Body of pancreas (tissue), 4 donors: ENCODE measurements at places on chromosomes 5 and 9. TPM values are rescaled to one million over a fixed set of nuclear protein-coding genes. Genes with fewer than 3 reads are reported as not detected.

- DNase-seq: no peak
Measured at GRCh38 chr5:28954074-28954473, 1915.7 kb upstream of the CDH9 start.

- no peak for DNase-seq
Measured at GRCh38 chr9:136886610-136887597, 588 bp downstream of the TRAF2 start.

GRCh38 chr9:124688238-124688904 is 82.7 kb downstream of the NR6A1 start:
- no peak for DNase-seq

GRCh38 chr5:124707520-124707919 is 38.9 kb downstream of the ZNF608 start:
- no peak for DNase-seq

- no peak for DNase-seq
Measured at GRCh38 chr5:127492854-127493738, 24.3 kb upstream of the PRRC1 start.

DNA sequence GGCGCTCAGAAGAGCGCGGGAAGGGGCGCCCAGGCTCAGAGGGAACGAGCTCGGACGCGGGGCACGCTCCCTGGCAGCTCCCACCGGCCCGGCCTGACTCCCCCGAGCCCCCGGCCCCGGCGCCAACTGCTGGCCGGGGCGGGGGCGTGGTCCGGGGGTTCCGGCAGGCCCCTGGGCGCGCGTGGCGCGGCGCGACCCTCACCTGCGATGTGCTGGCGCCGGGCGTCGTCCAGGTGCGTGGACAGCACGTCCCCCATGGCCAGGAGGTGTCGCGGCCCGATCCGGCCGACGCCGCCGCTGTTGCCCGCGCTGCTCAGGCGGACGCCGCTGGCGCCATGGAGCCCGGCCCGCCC is 43.5 kb upstream of the STXBP1 start:
- DNase-seq: no peak

DNA sequence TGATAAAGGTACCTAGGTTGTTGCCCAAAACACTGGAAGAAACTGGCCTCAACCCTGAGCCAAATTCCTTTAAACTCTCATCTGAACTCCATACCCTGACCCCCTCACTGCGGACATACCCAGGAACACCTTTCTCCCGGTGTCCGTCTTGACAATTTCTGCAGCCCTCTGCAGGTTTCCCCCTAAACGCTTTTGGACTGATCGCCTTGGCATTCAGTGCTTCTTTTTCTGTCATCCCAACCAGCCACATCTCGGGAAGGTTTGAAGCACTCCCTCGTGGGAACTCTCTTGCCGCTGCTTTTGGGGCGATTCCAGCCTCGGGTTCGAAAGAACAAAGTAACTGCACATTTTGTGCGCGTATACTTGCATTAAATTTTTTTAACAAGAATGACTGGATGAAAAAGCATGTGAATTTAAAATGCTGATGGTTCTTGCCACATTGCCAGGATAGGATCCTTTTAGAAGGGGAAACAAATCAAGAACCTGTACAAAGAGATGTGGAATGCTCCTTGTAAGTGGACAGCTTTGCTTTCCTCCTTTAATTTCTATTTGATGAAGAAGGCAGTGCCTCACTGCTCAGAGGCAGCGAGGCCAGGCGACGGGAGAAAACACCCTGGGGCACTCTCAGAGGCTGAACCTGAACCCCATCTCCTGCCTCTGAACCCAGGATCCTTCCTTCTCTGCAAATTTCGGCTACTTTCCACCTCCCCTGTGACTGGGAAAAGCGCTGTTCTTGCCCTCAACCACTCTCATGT is 615 bp downstream of the PSMD5 start:
- DNase-seq: no peak

GRCh38 chr9:114560956-114561355 is 26.6 kb upstream of the ATP6V1G1 start:
- no peak for DNase-seq

- DNase-seq: no peak
Measured at GRCh38 chr5:66863243-66864170, 267.3 kb downstream of the MAST4 start.

DNA sequence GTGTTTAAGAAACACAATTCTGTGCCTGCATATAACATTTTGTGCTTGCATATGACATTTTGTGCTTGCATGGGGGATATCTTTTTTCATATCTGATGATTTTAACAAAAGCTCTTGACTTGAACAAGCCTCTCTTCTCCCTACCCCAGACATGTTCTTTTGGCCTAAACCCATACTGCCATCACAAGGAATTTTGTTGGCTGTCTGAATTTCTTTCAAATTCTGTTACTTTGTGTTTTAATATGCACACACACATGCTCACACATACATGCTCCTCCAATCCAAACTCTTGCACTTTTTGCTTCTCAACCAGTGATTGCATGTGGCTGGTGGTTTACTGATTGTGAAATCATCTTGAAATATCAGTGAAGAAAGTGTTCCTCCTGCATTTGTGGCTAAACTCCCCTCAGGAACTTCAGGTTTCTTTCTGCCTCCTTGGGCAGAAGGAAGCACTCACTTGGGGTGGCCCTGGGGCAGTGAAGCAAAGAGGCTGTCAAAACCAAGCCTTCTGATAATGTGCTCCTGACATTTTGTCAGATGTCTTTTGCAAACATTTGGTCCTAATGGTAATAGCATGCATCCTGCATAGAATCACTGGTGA is 377.2 kb upstream of the KLF4 start:
- no peak for DNase-seq

DNA sequence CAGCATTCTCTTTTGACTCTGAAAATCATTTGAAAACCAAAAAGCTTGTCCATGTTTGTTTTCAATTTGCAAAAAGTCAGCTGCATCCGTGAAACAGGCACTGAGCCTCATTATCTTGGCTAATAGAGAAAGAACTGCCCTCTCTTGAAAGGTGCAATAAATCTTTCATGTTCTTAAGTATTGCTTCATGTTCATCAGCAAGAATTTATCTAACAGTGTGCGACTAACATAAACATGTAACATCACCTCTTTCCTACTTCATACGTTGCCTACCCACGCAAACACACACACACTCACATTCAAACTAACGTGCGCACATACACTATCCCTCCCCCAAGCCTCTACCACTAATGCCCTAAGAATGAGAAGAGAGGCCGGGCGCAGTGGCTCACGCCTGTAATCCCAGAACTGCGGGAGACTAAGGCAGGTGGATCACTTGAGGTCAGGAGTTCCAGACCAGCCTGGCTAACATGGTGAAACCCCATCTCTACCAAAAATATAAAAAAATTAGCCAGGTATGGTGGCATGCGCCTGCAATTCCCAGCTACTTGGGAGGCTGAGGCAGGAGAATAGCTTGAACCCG is 629.7 kb upstream of the ZNF608 start:
- no peak for DNase-seq

GRCh38 chr5:162990856-162991497 is 446.4 kb upstream of the CCNG1 start:
- no peak for DNase-seq

- DNase-seq: no peak
Measured at GRCh38 chr5:36422952-36423351, 121.2 kb upstream of the RANBP3L start.

DNA sequence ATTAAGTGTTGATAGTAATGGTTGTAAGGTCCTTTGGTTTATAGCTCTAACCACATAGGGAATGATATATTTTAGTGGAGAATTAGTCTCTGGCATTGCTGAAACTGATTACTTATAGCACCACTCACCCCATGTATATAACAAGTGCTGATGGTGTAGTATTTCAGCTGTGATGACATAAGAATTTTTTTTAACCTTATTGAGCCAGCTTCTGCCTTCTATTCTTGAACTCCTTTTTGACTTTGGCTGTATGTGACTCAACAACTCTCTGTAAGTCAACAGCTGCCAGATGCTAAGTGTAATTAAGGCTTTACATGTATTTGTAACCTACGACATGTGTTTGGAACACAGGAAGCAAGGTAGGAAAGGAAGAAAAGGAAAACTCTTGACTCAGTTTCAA is 929.6 kb upstream of the WWC1 start:
- no peak for DNase-seq

GRCh38 chr5:22044229-22044628 is 808.9 kb downstream of the CDH12 start:
- DNase-seq: no peak

DNA sequence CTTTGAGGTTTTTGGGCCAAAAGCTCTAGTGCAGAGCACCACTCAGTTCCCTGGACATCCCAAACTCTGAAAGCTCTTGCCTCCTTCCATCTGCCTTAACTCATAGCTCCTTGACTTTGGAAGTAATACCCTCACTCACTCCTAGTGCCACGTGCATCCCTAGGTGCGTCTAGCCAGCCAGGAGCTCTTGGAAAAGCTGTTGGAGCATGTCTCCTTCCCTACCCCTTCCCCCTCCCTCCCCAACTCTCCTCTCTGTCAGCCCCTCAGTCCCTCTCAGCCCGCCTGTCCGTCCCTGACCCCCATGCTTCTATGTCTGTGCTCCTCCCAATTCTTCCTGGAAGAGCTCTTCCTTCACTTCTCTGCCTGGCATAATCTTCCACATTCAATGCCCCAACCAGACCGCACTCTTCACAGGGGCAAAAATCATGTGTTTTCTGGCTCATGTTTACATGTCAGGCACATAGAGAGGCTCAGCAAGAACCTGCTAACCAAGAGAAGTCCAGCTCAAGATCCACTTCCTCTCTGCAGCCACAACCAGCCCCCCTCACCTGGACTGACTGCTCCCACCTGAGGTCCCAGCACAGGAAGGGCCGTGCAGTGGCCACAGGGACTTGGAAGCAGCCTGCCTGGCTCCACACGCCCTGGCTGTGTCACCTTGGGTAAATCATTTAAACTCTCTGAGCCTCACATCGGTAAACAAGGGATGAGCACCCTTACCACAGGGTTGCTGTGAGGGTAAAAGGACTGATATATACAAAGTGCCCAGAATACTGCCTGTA is 58.4 kb downstream of the WHRN start:
- no peak for DNase-seq

- DNase-seq: no peak
Measured at GRCh38 chr9:125388978-125389377, 127.4 kb downstream of the GAPVD1 start.

DNA sequence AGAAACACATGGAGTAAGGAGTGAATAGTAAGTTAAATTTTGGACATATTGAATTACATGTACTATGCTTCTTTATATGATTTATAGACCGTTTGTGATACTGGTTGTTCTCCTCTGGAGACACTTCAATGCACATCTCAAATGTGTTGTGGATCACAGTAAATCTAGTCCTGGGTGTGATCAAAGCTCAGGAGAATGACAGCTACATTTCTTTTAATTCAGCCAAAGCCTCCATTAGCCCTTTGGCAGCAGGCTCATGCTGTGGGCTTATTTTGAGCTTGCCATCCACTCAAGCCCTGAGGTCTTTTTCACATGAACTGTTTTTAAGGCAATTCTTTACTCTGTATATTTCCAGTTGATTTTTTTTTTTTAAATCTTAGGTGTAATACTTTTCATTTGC is 34.6 kb upstream of the ACTBL2 start:
- DNase-seq: no peak

DNA sequence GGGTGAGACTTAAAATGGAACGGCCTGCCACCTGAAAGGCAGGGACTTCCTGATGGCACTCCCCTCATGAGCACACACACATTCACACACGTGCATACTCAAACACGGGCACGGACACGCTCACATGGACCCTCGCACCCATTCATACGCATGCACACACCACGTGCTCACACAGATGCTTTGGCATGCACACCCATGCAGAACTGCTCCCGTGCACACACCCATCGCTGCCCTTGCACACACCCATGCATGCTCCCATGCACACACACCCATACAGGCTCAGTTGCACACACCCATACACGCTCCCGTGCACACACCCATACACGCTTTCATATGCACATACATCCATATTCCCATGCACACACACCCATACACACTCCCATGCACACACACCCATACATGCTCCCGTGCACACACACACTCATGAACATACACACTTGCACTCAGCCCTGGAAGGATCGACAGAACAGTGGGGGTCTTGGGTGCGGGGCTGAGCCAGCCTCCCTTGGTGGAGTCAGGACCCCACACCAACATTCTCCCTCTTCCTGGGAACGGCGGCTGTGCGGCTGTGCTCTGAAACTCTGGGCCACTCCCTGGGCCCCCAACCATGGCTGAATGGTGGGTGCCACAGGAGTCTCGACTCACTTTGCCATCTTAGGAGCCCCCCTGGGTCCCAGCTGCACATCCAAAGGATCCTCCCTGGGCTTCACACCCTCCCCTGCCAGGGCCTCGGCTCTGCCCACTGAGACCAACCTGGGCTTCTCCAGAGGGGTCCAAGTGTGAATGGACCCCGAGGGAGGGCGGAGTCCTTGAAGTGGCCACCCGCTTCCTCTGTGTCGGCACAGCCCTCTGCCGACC is 115.2 kb downstream of the RXRA start:
- no peak for DNase-seq

DNA sequence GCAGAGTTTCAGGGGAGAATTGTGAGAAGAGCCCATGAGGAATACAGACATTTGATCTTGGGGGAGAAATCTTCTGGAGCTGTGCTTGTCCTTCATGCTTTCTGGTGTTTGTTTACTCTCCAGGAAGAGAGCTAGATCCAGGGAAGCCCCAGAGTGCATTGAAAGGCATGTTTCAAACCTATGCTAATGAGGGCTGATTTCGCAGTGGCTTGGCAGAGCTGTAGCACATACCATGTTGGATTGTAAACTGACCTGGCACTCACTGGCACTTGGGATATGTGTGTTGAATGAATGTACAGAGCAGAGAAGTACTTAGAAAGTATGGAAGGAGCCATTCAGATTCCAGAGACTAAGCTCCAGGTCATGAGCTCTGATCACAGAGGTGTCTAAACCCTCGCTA is 30.9 kb downstream of the TNFSF8 start:
- no peak for DNase-seq

Gene TMED7
- 51.4 TPM for total RNA-seq

Gene TEX48
- not detected for total RNA-seq

Gene IL5
- total RNA-seq: not detected

Gene FSD1L
- 6.0 TPM for total RNA-seq

Gene MYOT
- total RNA-seq: 1.0 TPM

Gene UHRF2
- total RNA-seq: 52.1 TPM

Gene ARL14EPL
- total RNA-seq: not detected

Gene FBP1
- 39.9 TPM for total RNA-seq

Gene GDNF
- total RNA-seq: not detected

Gene TUSC1
- 14.3 TPM for total RNA-seq

Gene PHF19
- total RNA-seq: 6.9 TPM

Gene CCDC152
- total RNA-seq: not detected

Gene SIT1
- total RNA-seq: 0.26 TPM

Gene NR2F1
- 16.9 TPM for total RNA-seq

Gene GABRB2
- under 0.01 TPM for total RNA-seq
